ENCODE measurements at places on chromosomes 11 and 22. TPM values are rescaled to one million over a fixed set of nuclear protein-coding genes. Genes with fewer than 3 reads are reported as not detected.

The CALCA gene
- not detected for total RNA-seq

The OR8D4 gene
- total RNA-seq = not detected

The HTR3B gene
- 2.2 TPM for total RNA-seq

The RAB3IL1 gene
- not detected for total RNA-seq

The PRR5L gene
- not detected for total RNA-seq

The TBX10 gene
- not detected for total RNA-seq

The BBS1 gene
- total RNA-seq = 37.3 TPM

Measured in Karpas-422 (cell line).